ENCODE measurements at places on chromosomes 12 and 14.

- no peak for DNase-seq
Measured at GRCh38 chr12:107622001-107622400, 63.6 kb upstream of the PWP1 start.

DNA sequence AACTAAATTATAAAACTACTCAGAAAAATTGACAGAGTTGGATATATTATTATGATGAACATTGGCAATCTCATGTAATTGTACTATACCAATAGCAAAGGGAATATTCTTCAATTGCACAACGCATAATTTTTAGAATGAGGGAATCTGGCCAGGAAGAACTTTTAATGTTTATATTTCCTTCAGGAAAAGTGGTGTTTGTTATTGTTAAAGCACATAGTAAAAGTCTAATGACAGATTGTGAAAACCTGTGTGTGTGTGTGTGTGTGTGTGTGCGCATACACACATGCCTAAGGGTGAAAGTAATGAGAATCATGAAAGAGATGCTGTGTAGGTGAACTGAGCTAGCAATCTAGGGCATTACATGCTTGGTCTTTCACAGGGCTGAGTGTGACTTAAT, 877.7 kb downstream of the SLC6A15 start:
- no peak for DNase-seq

DNA sequence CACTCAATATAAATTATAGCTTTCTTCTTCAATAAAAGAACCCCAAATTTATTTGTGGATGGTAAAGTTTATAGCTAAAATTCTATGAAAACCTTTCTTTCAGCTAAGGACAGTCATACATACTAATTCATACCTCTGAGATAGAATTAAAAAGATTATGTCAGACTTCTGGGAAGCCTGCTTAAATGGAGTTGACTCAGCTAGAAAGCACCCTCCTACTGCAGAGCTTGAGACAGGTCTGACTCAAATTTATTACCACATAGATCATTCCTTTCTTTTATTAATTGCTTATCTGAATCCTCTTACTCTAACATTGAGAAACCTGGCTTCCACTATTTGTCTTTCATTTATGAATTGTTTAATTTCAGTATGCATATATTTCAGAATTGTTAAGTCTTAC, 1007.0 kb upstream of the LRFN5 start:
- no peak for DNase-seq

GRCh38 chr12:113022563-113023297, 33.8 kb upstream of the DTX1 start:
- no peak for DNase-seq

DNA sequence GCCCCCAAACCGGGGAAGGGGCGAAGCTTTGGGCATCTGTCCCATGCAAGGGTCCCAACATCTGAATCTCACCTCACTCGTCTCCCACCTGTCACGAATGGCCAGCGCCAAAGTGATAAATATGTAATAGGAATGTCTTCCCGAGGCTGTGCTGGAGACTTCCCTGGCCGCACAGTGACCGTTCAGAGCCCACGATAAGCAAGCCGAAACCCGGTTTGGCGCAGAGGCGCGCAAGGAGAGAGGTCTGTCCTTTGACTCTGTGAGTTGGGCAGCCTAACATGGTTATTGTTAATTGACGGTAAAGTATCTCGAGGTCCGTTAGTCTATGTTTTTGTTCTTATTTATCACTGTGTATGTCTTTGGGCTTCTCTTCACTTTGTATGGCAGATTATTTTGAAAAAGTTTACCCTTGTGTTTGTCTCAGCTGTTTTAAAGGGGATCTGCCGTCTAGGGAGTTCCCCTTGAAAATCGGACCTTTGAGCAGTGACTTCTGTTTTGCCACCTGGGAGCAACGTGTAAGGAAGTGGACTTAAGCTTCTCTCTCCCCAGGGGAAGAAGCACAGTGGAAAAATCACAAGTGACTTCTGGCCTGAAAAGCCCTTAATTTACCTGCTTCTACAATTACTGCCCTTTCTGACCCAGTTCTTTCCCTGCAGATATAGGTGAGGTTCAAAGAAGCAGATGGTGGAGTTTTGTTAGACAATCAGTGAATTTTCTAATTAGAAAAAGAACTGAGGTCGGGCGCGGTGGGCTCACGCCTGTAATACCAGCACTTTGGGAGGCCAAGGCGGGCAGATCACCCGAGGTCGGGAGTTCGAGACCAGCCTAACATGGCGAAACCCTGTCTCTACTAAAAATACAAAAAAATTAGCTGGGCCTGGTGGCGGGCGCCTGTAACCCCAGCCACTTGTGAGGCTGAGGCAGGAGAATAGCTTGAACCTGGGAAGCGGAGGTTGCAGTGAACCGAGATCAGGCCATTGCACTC, 1.1 kb upstream of the TM9SF1 start:
- no peak for DNase-seq

DNA sequence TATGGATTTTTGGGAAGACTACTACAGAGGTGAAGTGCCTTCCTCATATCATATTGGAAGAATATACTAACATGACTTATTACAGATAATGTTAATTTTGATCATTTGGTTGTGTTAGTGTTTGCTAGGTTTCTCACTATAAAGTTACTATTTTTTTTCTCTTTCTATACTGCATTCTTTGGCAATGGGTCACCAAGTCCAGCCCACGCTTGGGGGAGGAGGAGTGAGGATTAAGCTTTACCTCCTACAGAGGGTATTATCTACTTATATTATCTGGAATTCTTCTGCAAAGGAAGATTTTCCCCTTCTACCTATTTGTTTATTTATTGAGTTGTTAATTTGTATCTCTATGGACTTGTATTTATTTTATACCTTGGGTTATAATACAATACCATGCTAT, 31.5 kb downstream of the SCN8A start:
- DNase-seq: no peak

DNA sequence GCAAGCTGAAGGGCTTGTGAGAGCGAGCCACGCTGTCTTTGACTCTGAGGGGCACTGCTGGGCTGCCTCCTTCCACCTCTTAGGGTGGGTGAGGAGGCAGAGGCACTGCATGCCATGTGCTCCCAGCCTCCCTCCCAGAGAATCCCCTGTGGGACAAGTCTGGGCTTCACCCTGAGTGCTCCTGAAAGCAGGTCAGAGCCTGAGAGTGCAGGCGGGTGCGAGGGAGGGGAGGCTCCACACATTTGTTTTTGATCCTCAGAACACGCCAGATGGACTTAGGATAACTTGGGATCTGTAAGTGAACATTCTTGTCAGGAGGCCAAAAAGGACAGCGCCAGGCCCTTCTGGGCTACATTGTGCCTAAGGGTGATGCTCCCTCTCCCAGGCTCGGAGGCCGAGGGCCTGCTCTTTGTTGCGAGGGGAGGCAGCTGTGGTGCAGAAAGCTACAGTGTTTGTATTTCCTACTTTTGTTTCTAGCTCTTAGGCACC, 155.4 kb downstream of the TMX1 start:
- DNase-seq: no peak

DNA sequence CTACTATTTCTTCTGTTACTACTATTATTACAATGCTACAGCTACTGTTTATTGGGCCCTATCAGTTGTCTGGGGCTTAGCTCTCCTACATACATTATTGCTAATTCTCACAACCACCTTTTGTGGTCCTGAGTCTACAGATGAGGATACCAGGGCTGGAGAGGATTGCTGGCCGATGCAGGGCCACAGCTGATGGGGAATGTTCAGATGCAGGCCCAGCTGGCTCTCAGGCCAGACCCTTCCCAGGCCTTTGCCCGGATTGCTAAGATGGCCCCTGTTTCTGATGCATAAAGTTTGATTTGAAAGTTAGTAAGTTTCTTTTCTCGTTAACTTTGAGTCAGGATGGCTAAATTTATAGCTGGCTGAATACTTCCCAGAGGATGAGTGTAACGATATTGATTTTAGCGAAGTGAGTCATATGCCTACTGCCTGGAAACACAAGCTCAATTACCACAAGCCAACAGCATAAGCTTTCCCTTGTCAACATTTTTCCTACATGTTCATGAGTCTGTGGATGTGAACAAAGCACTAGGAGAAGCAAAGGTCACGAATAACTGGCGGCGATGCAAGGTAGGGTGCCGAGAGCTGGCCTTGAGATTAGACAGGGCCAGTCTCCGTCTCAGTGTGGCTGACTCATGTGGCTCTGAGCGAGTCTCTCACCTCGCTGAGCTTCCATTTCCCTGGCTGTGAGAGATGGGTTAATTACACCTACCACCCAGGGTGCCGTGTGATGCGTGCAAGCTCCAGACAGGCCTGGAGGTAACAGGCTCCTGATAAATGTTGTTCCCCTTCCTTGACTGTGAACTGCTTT, 111.0 kb downstream of the BEGAIN start:
- no peak for DNase-seq

DNA sequence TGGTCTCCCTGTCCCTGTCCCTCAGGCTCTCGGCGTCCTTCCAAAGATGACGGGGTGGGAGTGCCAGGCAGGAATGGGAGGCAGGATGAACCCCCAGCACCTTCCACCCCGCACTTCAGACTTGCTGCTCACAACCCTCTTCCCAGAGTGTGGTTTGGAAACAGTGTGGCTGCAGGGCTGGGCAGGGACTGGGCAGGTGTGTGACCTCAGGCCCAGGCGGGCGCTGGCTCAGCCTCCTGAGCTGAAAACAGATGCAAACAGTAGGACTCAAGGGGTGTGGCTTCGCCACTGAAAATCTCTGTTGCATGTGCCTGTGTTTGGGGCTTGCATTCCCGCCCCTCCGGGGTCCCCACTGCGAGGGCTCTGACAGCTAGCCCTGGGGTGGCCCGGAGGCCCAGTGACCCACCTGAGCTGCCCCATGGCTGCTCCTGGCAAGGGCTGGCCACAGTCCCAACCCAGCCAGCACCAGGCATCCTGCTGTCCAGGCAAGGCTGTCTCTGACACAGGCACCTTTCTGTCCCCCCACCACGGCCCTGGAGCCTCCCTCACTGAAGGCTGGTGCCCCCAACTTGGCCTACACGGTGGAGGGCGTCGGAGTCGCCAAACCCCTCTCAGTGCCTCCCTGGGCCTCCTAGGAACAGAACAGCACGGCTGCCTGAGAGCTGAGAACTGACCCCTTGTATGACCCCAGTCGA, 46.1 kb downstream of the BEGAIN start:
- no peak for DNase-seq

- DNase-seq: no peak
Measured at GRCh38 chr14:93201155-93201704, 5.6 kb downstream of the GON7 start.

DNA sequence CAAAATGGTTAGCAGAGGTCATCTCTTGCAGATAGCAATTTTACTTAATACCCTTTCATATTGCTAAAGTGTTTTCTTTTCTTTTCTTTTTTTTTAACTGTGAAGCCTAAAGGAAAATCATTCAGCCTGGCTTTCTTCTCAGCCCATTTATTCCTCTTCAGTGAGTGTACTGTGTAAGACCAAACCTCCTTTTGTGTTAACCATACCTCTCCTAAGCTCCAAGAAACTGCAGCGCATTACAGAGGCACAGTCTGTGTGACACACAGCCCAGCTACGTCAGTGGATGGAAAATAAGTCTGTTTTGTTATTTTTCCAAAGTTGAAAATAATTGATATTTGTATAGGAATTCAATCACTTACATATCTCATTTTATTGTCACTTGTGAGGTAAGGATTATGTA, 21.7 kb downstream of the DCAF5 start:
- DNase-seq: no peak

DNA sequence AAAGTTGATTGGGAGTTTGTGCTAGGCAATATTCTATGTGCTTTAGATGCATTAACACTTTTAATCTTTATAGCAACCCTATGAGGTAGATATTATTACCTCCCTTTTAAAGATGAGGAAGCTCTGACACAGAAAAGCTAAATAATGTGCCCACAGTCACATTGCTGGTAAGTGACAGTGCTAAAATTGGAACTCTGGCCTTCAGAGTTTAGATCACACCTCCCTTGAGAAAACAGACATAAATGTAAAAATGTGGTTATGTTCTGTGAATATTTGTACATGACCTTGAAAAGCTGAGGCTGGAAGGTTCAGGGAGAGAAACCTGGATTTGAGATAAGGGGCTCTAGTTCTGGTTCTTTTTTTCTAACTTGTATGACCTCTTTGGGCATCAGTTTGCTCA, 1.9 kb downstream of the ABHD4 start:
- DNase-seq: no peak

DNA sequence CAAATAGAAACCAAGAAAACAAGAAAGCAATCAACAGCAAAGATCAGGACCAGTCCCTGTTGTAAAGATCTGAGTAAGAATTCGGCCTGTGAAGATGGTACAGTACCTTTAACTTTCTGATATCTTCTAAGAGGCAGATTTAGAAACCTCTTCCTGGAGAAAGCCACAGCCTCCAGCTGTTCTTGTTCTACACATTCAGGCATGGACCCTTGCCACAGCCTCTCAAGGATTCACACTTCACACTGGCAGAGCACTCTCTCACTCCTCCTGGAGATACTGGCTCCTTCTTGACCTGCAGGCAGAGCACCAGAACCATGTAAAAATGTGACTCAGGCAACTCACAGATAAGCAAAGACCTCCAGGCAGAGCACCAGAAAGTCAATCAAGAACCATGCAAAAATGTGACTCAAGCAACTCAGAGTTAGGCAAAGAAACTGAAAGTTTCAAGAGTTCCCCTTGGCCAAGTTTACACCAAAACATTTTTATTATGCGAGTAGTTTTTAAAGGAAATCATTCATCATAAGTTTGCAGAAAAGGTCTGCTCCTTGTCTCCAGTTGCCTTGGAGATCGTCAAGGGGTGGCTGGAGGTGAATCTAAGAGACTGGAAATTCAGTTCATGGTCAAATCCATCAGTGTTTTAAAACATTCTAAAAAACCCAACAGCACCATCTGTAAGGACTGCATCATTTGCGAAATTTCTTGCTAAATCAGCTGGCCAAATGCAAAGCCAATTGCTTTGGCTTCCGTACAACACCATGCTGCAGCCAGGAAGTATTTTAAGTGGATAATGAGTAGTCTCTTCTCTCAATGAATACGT, 119.3 kb upstream of the MDM1 start:
- no peak for DNase-seq

GRCh38 chr12:102690253-102690652, 209.9 kb upstream of the IGF1 start:
- DNase-seq: no peak

DNA sequence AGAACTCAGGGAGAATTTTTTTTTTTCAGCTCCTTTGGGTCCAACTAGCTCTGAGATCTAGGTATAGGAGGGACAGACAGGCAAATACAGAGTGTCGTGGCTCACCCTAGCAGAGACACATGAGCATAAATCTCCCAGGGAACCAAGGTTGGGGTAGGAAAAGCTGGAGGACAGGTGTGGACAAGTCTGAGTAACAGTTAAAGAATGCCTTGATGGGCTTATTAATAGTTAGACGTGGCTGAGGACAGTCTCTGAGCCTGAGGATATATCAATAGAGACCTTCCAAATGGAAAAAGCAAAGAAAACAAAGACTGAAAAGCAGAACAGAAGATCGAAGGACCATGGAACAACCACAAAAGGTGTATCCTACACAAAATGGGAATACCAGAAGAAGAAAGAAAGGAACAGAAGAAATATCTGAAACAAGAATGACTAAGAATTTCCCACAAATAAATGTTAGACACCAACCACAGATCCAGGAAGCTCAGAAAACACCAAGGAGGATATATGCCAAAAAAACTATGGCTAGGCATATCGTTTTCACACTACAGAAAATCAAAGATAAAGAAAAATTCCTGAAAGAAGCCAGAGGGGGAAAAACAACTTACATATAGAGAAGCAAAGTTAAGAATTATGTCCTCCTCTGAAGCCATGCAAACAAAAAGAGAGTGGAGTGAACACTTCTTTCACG, 80.9 kb downstream of the PTPRB start:
- no peak for DNase-seq
